ENCODE measurements at places on chromosomes 7 and 10.

- no peak for DNase-seq
Measured at GRCh38 chr7:12725575-12726316, 38.3 kb downstream of the ARL4A start.

GRCh38 chr10:62166331-62167131 lies 102.1 kb downstream of the RTKN2 start:
- peak; percentile 91 for DNase-seq

DNA sequence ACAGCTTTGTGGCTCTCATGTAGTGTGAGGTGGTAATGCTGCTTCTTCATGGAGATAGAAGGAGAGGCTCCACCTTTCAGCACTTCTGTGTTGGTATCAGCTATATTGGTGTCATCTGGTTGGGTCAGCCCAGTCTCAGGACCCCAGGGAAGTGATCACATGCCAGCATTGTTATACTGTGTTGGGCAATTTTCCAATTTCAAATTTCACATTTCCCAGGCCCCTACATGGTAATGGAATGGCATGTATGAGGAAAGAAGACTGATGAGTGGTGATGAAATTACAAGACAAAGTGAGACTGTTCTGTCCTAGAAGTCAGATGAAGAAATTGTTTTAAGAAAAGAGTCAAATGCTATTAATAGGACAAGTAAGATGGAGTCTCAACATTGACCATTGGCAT lies 3.7 kb upstream of the AKR1C3 start:
- DNase-seq: no peak

GRCh38 chr10:90018819-90019218 lies 317.4 kb downstream of the KIF20B start:
- DNase-seq: no peak

DNA sequence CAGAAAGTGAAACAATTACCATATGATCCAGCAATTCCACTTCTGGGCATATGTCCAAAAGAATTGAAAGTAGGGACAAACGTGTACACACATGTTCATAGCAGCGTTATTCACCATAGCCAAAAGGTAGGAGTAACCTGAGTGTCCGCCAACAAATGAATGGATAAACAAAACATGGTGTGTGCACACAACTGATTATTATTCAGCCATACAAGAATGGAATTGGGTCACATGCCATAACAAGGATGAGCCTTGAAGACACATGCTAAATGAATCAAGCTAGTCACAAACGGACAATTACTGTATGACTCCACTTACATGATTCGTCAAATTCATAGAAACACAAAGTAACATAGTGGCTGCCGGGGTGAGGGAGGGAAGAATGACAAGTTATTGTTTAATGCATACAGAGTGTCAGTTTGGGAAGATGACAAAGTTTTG lies 4.1 kb upstream of the OIT3 start:
- DNase-seq: peak; percentile 11

GRCh38 chr7:90933984-90934383 lies 330.2 kb upstream of the FZD1 start:
- DNase-seq: no peak

DNA sequence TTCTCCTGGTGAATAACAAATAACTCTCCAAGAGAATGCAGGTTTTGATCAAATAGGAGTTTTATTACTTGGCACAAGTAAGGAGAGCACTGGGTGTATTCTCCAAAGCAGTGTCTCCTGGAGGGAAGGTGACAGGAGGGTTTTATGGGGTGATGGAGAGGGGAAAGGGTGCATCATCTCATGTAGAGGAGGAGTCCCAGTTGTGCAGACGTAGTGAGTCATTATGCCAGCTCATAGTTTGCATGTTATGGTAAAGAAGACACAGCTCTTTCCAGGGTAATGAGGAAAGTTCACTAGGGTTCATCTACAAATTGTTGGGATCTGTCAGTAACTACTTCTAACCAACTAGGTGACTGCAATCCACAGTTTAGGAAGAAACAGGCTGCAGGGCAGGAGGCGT lies 347.9 kb upstream of the MEOX2 start:
- peak; percentile 63 for DNase-seq

DNA sequence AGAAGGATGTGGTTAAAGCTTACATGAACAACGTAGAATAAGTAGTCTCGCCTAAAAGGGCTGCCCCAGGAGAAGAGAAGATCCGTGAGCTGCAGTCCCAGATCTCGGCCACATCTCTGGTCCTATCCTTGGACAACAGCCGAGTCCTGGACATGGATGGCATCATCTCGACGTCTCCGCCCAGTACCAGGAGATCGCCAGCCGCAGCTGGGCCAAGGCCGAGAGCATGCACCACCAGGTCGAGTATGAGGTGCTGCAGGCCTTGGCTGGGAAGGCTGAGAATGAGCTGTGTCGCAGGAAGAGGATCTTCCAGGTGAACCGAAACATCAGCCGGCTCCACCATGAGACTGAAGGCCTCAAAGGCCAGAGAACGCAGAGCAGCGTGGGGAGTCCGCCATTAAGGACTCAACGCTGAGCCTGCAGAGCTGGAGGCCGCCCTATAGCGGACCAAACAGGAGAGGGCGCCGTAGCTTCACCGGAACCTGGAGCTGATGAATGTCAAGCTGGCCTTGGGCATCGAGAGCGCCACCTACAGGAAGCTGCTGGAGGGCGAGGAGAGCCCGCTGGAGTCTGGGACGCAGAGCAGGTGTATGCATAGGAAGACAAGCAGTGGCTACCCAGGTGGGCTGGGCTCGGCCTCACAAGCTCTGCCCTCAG lies 22.2 kb downstream of the LIPK start:
- peak; percentile 5 for DNase-seq

- no peak for DNase-seq
Measured at GRCh38 chr7:155460926-155461613, 3.1 kb downstream of the EN2 start.

GRCh38 chr10:124348801-124349200 lies 69.9 kb downstream of the OAT start:
- no peak for DNase-seq

- no peak for DNase-seq
Measured at GRCh38 chr7:139673230-139673629, 104.6 kb downstream of the HIPK2 start.

- DNase-seq: peak; percentile 82
Measured at GRCh38 chr10:5958077-5958476, 19.3 kb downstream of the IL15RA start.

DNA sequence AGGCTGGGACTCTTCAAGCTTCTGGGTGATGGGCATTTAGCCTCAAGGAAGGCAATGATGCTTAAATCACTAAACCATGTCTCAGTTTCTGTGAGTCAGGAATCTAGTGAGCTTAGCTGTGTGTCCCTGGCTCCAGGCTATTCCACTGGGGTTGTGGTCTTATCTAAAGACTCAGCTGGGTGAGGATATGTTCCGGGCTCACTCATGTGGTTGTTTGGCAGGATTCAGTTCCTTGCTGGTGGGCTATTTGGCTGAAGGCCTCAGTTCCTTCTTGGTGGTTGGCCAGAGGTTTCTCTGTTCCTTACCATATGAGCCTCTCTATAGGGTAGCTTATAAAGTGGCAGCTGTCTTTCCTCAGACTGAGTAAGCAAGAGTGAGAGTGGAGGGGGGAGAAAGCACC lies 12.0 kb downstream of the EVX1 start:
- no peak for DNase-seq

DNA sequence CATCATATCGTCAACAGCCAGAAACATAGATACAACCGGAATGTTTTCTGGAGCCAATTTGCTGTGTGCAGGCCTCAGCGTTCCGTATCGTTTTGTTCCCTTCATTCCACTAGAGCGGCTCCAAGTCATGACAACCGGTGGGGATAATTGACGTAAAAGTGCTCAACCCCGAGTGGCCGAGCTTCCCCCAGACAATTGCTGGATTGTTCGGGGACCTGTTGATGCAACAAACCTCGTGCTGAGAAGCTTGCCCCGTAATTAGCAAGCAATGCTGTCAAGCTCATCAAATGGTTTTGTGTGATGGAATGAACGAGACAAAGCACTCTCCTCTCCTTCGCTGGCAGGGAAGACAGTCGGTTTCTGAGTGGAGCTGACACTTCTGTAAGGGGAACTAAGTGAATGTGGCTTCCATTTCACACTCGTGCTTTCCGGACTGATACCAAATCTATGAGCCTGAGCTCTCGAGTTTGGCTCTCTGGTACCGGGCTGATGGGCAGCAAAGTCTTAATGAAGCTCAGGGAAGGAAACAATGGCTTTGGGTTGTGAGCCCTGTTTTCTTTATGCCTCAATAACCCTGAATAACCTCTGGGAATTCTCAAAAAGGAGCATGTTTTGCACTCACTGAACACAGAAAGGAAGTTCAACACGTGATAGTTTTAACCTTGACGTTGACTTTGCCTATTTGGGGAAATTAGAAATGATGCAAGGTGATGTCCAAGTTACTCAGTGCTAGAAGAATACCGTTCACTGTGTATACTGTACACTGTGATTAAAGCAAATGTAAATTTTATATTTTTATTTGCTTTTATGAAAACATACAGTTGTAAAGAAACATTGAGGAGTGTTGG lies 220.5 kb downstream of the BAMBI start:
- no peak for DNase-seq

DNA sequence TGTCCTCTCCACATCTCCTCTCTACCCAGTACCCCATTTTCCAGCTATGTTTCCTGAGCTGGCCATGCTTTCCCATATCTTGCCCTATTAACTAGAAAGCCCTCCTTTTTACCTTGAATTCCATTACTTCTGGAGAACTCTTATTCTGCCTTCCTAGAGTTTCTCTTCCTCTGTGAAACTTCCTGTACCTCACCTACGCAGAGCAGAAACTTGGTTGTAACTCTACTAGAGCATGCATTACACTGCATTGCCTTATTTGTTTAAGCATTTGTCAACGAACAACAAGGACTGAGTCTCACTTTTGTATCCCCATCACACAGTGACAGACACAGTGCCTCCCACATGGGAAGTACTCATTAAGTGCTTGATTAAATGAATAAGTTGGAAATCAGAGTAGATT lies 36.4 kb downstream of the VCL start:
- DNase-seq: no peak

GRCh38 chr7:84684836-84685480 lies 490.4 kb upstream of the SEMA3A start:
- DNase-seq: no peak

GRCh38 chr10:62018131-62018911 lies 116.8 kb downstream of the ARID5B start:
- DNase-seq: peak; percentile 44

DNA sequence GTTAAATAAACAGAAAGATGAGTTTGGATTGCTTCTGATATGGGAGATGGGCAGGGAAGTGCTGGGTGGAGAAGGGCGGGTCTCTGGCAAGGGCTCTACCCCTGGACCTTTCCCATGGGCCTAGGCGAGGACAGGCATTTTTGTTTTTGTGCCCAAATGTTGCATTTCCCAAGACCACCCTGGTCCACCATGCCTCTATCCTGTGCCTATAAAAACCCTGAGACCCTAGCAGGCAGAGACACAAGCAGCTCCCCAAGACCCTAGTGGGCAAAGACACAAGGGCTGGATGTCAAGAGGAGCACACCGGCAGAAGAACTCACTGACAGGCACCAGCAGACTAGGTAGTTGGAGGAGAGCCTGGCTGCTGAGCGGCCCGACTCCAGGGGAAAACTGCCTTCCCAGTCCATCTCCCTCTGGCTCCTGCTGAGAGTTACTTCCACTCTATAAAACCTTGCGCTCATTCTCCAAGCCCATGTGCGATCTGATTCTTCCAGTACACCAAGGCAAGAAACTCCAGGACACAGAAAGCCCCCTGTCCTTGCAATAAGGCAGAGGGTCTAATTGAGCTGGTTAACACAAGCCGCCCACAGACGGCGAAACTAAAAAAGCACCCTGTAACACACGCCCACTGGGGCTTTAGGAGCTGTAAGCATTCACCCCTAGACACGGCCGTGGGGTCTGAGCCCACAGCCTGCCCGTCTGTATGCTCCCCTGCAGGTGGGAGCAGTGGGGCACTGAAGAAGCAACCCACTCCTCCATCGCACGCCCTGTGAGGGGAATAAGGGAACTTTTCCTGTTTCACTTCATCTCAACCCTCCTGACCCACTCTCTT lies 291.4 kb downstream of the PTPRN2 start:
- no peak for DNase-seq

DNA sequence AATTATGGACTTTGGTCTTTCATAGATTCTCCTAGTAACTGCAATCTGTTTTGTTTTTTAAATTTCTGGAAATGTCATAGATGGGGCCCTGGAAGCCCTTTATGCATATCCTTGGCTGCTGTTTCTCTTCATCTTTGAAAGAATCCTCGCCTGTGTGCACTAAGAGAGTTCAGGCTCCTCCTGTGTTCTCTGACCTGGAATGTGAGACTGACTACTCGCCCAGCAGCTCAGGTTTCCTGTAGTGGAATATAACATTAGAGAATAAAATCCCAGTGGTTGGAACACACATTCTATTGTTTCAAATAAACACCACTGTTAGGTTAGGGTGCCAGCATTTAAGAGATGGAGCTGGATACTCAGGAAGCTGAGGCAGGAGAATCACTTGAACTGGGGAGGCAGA lies 56.3 kb downstream of the WDFY4 start:
- no peak for DNase-seq

DNA sequence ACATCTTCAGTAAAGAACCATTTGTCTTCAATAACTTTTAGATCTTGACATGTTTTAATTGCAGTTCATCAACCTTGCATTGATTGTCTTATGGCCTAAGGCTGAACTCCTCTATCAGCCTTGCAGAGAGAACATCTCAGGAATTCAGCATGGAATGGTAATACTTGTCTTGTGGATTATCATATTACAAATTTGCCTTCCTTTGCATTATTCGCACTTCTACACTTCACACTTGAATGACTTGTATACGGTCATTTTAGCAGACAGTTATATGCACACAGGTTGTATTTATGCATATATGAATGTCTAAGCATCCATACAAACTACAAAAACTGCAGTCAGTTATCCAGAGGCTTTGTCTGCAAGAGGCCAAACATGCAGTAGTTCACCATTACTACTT lies 31.7 kb downstream of the GPR85 start:
- no peak for DNase-seq

DNA sequence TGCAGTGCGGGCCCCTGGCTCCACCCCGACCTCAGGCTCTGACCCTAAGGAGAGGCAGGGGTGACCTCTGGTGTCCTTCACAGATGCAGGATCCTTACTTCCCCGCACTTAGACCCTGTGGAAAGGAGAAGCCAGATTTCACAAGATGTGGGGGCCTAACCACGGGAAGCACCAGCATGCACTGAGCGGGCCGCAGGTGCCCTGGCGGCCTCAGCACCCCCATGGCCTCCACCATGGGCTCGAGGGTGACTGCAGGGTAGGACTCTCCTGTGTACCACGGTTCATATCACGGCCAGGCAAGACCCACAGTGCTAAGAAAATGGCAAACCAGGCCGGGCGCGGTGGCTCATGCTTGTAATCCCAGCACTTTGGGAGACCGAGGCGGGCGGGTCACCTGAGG lies 410.0 kb upstream of the FOXK1 start:
- DNase-seq: no peak

DNA sequence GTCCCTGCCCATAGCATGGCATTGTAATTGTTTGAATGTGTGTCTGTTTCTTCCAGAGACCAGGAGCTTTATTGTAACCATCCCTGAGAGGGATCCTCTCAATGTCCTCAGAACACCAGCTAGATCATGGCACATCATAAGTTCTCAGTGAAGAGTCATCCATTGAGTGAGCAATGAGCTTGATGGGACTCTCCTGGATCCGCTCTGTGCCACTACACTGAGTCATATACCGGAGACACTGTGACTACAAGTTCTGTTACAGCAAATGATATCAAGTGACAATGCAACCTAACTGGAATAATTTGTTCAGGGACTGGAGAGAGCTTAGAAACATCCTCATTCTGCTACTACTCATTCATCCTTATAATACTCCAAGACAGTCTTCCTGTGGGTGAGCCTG lies 25.1 kb downstream of the MRPS24 start:
- peak; percentile 16 for DNase-seq

All from EH (cell line).